ENCODE measurements at places on chromosomes 7 and 10.
A peak's percentile ranks its signal among the peaks of the same experiment; 100 is the strongest.

DNA sequence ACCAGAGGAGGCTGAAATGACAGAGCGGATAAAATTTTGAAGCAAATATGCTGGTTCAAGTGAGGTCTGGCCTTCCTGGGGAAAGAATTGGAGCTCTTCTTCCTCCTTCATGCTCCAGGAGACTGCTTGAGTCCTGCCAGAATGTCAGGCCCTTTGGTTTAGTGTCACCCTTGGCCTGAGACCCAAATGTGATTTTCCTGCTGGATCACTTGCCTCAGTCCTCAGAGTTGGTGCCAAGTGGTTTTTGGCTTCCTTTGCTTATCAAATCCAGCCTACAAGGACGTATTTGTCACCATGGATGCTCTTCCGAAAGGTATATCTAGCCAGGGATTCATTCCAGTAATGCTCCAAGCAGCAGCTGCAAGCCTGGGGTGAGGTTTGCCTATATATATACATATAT, 118.4 kb downstream of the PLPP4 start:
- DNase-seq = no peak

- DNase-seq = no peak
These were observed 227.2 kb upstream of the ADARB2 start for GRCh38 chr10:1964476-1964875.

GRCh38 chr10:44978570-44979280, at the start of gene DEPP1:
Gene DEPP1, minus strand, starts transcription at chr10:44978809. Its CDS starts 779 bp downstream, at chr10:44978030.
- peak; percentile 79 for DNase-seq

GRCh38 chr10:3010334-3010733, 57.0 kb upstream of the PFKP start:
- no peak for DNase-seq

GRCh38 chr7:144027070-144027469, 21.7 kb upstream of the OR2A5 start:
- no peak for DNase-seq

- no peak for DNase-seq
These were observed 23.4 kb downstream of the CAMK2G start for GRCh38 chr10:73850863-73851461.

GRCh38 chr7:146654048-146654447, 537.4 kb downstream of the CNTNAP2 start:
- DNase-seq = peak; percentile 3

- DNase-seq = no peak
These were observed 901 bp upstream of the CCNY start for GRCh38 chr10:35335133-35336083.

- DNase-seq = no peak
These were observed 10.4 kb upstream of the GSAP start for GRCh38 chr7:77426521-77427051.

DNA sequence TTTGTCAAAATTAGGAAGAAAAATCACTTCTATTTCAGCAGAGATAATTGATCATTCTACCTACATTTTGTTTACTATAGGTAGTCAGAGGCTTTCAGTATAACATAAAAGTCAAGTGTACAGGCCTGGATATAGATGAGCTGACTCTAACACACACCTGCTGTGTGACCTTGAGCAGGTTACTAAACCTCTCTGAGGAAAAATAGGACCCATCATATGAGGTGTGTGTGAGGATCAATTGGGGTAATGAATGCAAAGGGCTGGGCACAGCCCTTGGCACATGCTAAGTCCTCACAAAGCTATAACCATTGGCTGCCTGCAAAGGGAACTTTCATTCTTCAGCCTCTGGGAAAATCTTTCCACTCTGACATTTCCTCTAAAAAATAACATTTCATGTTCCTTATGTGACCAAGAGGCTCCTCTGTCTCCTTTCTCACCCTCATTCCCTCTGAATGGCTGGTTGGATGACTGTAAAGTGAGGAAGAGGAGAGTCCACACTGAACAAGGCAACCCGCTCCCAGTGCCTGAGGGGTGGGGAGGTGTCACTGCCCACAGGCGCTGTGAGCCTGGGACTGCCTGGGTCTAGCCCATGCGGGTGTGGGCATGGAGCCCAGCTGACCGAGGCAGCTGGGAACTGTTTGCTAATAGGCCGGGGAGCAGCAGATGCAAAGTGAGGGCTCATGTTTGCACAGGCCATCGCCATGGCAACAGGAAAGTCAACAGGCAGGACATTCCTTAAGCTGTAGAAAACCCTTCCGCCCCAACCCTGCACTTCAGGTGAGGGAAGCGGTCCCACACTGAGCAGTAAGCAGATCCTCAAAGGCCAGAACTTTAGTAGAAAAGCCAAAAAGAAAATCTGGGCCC, 36.8 kb downstream of the MYOF start:
- peak; percentile 92 for DNase-seq

DNA sequence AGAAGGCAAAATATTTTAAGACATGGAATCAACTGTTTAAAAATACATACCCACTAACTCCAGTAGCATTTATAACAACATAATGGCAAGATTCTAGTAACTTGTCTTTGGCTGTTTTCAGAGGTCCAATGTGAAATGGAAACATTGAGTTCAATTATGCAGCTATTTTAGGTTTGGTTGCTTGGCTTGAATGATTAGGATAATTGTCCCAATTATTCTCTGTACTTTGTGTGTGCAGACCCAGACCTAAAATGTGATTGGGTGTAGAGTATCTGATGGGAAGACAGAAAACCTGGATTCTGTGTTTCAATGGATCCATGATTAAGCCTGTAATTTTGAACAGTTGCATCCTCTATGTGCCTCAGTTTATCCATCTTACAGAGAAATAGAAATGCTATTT, 392.7 kb upstream of the NFE2L3 start:
- DNase-seq = no peak
